Stimulated activated CD8-positive, alpha-beta memory T cell treated with anti-CD3 and anti-CD28 coated beads, Interleukin-7, amount 100 ng/mL, for 4 hours (primary cell): ENCODE measurements at places on chromosomes 1 and 21.

DNA sequence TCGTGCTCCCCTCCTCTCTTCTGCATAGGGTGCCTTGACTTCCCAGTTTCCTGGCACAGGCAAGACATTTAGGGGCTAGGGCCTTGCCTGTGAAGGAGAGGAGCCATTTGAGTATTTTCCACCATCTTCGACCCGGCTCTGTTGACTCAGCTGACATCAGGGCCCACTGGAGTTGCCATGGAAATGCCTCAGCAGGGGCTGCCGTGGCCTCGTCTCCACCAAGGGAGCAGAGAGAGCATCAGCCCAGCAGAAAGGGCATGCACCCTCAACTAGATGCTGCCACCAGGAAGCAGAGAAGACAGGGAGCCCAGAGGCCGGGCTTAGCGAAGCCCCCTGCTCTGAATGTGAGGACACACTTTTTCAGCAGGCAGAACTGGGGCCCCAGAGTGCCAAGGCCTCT, 101.9 kb upstream of the ACTL8 start:
- DNase-seq = no peak

- no peak for DNase-seq
Observed at GRCh38 chr1:175206687-175207086, 14.1 kb upstream of the KIAA0040 start.

DNA sequence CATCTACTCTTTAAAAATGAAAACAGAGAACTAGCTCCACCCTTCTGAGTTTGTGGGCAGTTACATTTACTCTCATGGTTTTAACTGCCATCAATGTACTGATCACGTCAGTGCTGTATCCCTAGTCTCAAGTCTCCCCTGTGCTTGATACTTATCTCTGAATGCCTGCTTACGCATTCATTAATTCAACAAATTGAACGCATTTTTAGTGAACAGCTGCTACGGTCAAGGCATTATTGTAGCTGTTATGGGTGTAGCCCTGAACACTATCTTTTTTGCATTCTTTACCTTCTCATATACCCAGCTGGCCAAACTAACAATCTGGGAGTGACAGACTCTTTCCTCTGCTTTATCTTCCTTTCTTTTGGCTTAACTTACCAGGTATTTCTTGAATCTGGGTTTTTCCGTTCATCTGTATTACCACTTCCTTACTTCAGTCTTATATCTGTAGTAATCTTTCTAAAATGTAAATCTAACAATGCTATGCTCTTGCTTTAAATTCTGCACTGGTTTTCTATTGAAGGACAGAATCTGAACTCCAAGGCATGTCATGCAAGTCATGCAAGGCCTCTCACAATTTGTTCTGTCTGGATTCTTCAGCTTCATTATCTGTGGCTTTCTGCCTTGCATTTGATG, 33.3 kb downstream of the SMG7 start:
- no peak for DNase-seq

DNA sequence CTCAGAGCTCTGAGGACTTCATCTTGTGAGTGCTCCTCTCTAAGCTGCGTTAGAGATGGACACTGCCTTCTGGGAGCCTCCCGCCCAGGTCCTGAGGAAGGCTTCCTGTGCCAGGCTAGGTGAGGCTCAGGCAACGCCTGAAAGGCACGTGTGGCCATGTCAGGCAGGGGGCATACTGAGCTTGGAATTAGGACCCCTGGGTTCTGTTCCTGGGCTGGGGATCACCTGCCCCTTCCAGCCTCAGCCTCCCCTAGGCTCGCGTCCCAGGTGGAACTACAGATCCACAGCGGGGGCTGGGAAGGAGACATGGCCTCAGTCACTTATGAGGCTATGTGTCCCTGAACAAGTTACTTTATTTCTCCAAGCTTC, 10.0 kb upstream of the ASCL5 start:
- no peak for DNase-seq

- no peak for DNase-seq
Observed at GRCh38 chr1:114482585-114482984, 28.4 kb downstream of the TRIM33 start.

DNA sequence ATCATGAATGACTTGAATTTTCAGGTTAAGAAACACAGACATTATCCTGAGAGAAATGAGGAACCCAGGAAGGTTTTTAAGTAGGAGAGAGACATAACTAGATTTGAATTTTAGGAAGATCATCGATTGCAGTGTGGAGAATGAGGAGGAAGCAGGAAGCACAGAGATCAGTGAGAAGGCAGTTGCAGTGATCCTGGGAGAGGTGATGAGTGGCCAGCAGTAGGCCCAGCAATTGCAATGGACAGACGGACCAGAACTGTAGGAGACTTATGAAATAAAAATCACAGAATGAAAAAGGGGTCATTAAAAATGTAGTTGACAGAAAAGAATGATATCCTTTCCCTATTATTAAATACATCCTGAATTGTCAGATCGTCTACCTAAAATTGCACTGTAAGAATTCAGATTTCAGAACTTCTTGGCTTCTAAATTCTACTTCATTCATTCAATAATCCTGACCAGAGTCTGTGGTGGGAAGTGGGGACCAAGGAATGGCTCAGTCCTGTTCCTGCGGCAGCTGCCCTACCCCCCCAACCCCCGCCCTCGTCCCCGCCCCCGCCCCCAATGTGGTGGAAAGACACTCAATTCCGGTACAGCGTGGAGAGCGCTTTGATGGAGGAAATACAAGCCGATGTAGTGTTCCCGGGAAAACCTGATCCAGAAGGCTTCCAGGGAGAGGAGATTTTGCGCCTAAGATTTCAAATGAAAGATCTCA, 35.1 kb downstream of the SLC2A1 start:
- no peak for DNase-seq

GRCh38 chr1:173920861-173921260, 3.7 kb upstream of the SERPINC1 start:
- DNase-seq = no peak

GRCh38 chr1:66271904-66272254, 262.1 kb upstream of the SGIP1 start:
- DNase-seq = no peak

GRCh38 chr21:26877018-26877417, 31.8 kb upstream of the ADAMTS1 start:
- DNase-seq = no peak

DNA sequence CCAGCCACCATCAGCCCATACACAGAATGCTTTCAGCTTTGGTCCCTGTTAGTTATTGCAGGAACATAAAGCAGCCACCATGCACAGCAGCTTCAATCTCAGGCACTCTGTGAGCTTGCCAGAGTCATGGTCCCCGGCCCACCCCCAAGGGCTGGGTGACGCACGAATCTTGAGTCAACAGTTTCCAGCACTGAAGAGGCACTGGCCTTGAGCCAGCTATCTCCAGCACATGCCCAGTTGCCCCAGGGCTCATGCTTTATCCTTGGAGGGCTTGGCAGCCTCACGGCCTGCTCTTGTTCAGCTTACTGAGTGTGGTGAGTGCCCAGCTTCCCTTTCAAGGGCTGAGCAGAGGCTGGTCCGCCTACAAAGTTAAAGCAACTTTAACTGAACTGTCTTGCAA, 200.7 kb upstream of the RAB4A start:
- no peak for DNase-seq

- no peak for DNase-seq
Observed at GRCh38 chr1:237736372-237737029, 154.2 kb downstream of the ZP4 start.

DNA sequence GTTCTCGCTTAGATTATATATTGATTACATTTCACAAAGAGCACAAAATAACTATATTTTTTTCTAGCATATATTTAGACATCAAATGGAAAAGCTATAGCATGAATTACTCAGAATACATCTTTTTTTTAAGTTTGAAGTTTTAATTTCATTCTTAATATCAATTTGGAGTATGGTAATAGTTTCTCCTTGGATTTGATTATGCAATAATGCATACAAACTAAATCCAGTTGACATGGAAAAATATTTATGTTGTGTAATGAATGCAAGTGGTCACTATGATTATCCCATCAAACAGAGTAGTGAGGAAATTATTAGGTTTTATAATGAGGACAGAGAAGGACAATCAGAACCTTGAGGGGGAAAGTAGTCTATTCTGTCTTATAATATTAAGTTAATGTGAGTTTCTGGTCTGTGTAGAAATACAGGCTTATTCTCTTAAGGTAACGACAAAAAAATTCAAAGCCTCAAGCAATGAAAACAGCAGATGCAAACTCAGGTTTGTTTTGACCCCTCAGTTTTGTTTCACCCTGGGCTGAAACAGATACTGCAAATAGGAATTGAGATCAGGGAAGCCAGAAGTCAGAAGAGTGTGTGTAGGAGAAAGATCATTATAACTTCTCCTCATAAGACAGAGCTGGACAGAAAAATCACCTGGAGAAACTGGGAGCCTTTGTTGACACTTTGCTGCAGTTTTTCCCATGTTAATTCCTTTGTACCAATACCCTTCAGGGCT, 23.7 kb downstream of the LRRC8B start:
- no peak for DNase-seq

GRCh38 chr1:52139817-52140540, 1.9 kb upstream of the ZFYVE9 start:
- DNase-seq = no peak

GRCh38 chr1:109978761-109979488, 5.6 kb upstream of the AHCYL1 start:
- no peak for DNase-seq

- DNase-seq = no peak
Observed at GRCh38 chr1:247358920-247359319, 27.3 kb upstream of the ZNF496 start.

GRCh38 chr1:110338886-110339406, at the start of gene RBM15:
Gene RBM15 (plus strand): TSS chr1:110339377. CDS start chr1:110339406, 29 bp downstream.
- DNase-seq = peak; percentile 94

- no peak for DNase-seq
Observed at GRCh38 chr1:29271724-29272123, 35.4 kb downstream of the PTPRU start.

DNA sequence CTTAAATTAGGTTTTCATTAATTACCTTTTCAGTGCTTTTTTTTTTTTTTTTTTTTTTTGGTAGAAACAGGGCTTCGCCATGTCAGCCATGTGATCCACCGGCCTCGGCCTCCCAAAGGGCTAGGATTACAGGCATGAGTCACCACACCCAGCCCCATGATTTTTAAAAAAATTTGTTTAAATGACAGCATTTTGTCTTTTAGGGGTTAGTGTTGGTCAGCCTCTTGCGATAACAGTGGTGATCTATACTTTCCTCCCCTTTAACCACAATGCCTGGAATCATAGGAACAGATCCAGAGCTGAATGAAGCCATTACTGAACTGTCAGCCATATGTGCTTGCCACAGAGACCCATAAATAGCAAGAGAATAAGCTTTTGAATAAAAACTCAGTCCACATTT, 73.9 kb downstream of the CACHD1 start:
- DNase-seq = no peak
